ENCODE measurements at places on chromosomes 3 and 15.

- no peak for DNase-seq
These were observed 277.1 kb upstream of the GBE1 start for GRCh38 chr3:82038556-82038955.

- no peak for DNase-seq
These were observed 85.2 kb downstream of the CACNA1D start for GRCh38 chr3:53579636-53580035.

DNA sequence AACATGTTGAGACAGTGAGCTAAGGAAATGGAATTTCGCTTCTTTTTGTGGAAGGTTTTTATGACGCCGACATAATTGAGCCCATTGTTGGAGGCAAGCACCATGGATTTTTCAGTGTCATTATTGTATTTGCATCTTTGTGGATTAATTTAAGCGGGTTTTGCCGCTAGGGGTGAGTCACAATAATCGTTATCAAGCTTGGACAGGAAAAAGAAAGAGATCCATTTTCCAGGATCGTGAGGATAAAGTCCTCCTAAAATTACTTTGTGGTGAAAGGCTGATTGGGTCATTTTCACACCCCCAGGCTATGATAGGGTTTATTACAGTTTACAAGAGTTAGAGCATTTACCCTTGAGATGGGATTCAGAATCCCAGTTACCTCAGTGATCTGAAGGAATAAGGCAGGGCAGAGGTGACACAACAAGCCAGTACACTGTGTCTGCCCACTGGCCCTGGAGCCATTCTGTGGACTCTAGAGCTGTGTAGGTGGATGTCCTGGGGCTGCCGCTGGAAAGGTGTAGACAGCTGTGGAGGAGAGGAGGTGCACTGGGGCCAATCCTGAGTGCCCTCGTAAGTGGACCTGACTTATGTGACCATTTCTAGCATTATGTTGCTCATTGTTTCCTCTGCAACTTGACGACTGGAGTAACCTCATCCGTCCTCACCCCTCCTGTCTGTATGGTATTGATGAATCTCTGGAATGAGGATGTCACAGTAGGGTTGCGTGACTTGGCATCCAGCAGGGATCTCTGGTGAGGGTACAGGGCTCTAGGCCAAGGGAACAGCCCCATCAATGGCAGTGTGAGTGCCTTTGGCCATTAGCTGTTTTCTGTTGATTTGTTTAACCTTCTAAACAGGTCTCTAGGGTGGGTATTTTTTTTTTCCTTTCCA, 370.1 kb downstream of the LRTM1 start:
- DNase-seq: no peak

DNA sequence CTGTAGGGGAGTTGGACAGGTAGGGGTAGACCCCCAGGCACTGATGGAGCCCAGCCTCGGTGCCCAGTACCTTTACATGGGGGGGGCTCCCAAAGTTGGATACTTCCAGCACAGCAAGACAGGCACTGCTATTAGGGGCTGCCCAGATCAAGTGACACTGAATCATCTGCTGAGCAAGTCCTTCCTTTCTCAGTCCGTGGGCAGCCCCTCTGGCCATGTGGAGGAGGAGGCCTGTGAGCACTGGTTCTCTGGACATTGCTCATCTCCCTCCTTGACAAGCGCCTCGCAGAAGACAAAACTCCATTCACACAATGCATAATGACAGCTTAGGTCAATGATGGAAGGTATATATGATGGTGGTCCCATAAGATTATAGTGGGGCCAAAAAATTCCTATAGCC, 35.7 kb downstream of the EEFSEC start:
- DNase-seq: no peak

DNA sequence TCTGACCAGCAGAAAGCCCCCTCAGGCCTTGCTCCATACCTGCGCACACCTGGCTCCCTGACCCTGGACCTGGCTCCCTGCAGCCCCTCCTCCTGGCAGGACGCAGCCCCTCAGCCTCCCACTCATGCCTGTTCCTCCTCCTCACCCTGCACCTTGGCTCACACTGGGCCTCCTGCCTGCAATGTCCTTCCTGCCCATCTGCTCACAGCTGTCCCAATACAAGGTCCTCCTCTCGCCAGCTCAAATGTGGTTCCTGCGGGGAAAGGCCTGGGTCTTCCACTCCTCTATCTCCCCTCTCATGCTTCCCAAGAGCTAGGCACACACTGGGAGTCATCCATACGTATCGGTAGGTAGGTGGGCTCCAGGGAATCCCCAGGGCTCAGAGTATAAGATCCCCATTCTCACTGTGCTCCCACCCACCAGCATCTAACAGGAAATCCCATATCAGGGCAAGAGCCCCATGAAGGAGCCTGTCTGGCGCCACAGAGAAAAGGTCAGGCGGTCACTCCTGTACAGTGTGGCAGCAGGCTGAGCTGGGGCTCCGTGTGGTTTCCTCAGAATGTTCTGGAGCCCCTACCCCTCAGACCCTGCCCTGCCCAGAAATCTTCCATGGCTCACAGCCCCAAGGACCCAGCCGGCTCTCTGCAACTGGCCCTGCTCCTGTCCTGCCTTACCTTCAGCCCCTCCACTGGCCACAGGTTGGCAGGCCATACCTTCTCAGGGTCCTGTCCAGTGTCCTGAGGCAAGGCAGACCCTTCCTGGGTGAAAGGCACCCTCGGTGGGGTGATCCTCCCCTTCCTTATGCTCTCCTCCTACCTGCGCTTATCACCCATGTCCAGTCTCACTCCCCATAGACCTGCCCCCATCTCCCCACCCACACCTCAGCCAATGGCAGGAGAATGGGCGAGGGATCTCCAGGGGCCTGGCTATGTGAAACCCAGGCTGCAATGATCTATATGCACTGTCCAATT, 10.9 kb downstream of the PLCD1 start:
- DNase-seq: no peak

- peak; percentile 66 for DNase-seq
These were observed 69.6 kb upstream of the RASGRF1 start for GRCh38 chr15:79160211-79160610.
